ENCODE measurements at places on chromosomes 5 and 9. TPM values are rescaled to one million over a fixed set of nuclear protein-coding genes. Genes with fewer than 3 reads are reported as not detected.

Gene WDR38
- not detected for total RNA-seq

Gene ADAMTS6
- total RNA-seq, result 1.7 TPM

Gene SERF1A
- 17.2 TPM for total RNA-seq

Gene BARHL1
- not detected for total RNA-seq

- no peaks in the 10 kb centered on the region for H3K27me3 ChIP-seq
- H3K4me1 ChIP-seq, result peaks cover 8% of the 10 kb centered on the region
- no peaks in the 10 kb centered on the region for H3K36me3 ChIP-seq
- H3K4me3 ChIP-seq, result no peak overlapping the region
Measured at GRCh38 chr9:19252174-19252884, 21.8 kb downstream of the DENND4C start.

- peaks cover 17% of the 10 kb centered on the region for H3K4me1 ChIP-seq
- H3K36me3 ChIP-seq, result no peaks in the 10 kb centered on the region
- no peak overlapping the region for H3K4me3 ChIP-seq
- H3K27me3 ChIP-seq, result peaks cover 20% of the 10 kb centered on the region
- peak; percentile 16 for DNase-seq
- H3K27ac ChIP-seq, result no peak overlapping the region
Measured at GRCh38 chr5:170114271-170114670, 8.6 kb downstream of the FOXI1 start.

GRCh38 chr5:125826214-125826613 lies 597.0 kb upstream of the GRAMD2B start:
- no peaks in the 10 kb centered on the region for H3K4me1 ChIP-seq
- no peak overlapping the region for H3K4me3 ChIP-seq

DNA sequence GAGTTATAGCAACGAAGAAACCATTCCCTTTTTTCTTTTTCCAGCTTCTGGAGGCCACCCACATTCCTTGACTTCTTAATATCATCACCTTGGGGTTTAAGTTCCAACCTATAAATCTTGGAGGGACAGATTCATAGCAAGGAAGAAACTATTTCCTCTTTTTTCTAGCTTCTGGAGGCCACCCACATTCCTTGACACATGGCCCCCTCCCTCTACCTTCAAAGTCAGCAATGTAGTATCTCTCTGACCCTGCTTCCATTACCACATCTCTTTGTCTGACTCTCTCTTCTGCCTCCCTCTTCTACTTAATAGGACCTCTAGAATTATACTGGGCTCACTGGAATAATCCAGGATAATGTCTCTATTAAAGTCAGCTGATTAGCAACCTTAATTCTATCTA lies 34.7 kb upstream of the SHISAL2B start:
- DNase-seq, result no peak
- H3K36me3 ChIP-seq, result no peaks in the 10 kb centered on the region
- no peaks in the 10 kb centered on the region for H3K27me3 ChIP-seq
- H3K4me3 ChIP-seq, result no peak overlapping the region

GRCh38 chr5:138913773-138914172 lies 38.6 kb upstream of the LRRTM2 start:
- DNase-seq, result no peak
- H3K36me3 ChIP-seq, result peaks cover 2% of the 10 kb centered on the region
- H3K27ac ChIP-seq, result no peak overlapping the region
- no peak overlapping the region for H3K4me3 ChIP-seq
- H3K4me1 ChIP-seq, result no peaks in the 10 kb centered on the region

DNA sequence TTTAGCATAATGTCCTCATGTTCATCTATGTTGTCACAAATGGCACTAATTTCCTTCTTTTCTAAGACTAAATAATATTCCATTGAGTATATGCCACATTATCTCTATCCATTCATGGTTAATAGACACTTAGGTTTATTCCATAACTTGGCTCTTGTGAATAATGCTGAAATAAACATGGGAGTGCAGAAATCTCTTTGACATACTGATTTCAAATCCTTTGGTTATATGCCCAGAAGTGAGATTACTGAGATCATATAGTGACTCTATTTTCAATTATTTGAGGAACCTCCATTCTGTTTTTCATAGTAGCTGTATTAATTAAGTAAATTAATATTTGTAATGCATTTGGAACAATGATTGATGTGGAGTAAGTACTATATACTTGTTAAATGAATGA lies 13.0 kb downstream of the SMIM3 start:
- H3K27ac ChIP-seq, result no peak overlapping the region
- no peak overlapping the region for H3K4me3 ChIP-seq
- H3K27me3 ChIP-seq, result no peaks in the 10 kb centered on the region
- DNase-seq, result no peak
- H3K36me3 ChIP-seq, result no peaks in the 10 kb centered on the region
- H3K4me1 ChIP-seq, result no peaks in the 10 kb centered on the region

GRCh38 chr9:16868701-16869100 lies 1.8 kb downstream of the BNC2 start:
- H3K27me3 ChIP-seq, result no peaks in the 10 kb centered on the region
- no peak for DNase-seq
- H3K4me1 ChIP-seq, result peaks cover 8% of the 10 kb centered on the region
- no peaks in the 10 kb centered on the region for H3K36me3 ChIP-seq
- no peak overlapping the region for H3K27ac ChIP-seq
- 0 out of 2 replicates have a peak overlapping the region, but pooled peaks have one; percentile 16 for H3K4me3 ChIP-seq

DNA sequence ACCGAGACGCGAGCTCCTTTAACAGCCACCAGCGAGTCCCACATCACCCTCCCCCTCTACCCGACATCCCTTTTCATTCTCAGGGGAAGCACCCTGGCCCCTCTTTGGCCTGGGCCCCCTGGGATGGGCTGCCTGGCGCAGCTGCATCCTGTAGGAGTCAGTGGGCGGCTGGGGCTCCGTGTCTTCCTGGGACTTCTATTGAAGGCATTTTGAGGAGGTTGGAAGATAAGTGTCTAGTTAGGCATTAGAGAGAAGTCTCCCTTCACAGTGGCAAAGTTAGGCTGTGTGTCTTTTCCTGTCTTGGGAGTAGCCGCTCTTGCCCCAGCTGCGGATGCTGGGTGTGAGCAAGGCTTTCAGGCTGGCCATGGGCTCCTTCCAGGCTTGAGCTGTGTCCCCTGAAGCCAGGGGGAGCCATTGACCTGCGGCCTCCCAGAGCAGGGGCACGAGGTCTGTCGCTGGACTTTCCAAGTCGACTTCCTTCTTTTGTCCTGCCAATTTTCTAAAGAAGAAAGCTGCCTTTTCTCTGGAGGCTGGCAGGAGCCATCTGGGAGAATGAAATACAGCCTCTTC lies 18.6 kb upstream of the NKD2 start:
- H3K4me3 ChIP-seq, result no peak overlapping the region
- H3K27ac ChIP-seq, result no peak overlapping the region
- peak; percentile 54 for DNase-seq
- H3K36me3 ChIP-seq, result no peaks in the 10 kb centered on the region
- no peaks in the 10 kb centered on the region for H3K4me1 ChIP-seq

- no peaks in the 10 kb centered on the region for H3K27me3 ChIP-seq
- no peaks in the 10 kb centered on the region for H3K36me3 ChIP-seq
- no peaks in the 10 kb centered on the region for H3K4me1 ChIP-seq
- no peak overlapping the region for H3K4me3 ChIP-seq
Measured at GRCh38 chr5:120454094-120454798, 9.9 kb upstream of the PRR16 start.

Data from H1 (cell line).